ENCODE measurements at places on chromosomes 2 and 18.

DNA sequence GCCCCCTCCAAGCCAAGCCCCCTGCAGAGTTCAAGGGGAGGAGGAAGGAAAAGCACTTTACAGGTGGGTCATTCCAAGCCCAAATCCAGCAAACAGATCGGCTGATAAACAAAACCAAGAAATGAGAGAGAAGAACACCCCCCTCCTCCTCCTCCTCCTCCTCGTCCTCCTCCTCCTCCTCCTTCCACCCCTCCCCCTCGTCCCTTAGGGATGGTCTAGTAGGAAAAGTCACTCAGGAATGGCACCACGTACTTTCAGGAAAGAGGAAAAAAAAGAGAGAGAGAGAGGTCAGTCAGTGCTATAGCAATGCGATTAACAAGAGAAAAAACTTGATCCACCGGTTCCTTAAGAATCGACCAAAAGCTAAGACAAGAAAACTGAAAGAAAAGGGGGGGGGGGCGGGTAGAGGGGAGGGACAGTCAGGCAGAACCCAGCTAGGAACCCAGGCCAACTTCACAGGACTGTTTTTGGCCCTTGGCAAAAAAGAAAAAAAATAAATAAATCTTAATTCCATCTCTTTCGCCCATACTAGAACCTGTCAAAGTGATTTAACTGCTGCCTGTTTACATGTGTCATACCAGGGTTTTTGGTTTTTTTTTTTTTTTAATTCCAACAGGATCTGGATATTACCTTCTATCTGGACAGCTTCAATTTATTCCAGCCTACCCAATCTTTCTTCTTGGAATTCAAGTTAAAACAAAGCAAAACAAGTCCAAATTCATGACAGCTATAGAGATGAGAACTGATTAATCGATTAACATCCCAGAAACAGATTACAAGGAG lies 906 bp downstream of the IKZF2 start:
- DNase-seq = no peak

- DNase-seq = no peak
Observed at GRCh38 chr2:196935432-196935831, 8.9 kb upstream of the PGAP1 start.

DNA sequence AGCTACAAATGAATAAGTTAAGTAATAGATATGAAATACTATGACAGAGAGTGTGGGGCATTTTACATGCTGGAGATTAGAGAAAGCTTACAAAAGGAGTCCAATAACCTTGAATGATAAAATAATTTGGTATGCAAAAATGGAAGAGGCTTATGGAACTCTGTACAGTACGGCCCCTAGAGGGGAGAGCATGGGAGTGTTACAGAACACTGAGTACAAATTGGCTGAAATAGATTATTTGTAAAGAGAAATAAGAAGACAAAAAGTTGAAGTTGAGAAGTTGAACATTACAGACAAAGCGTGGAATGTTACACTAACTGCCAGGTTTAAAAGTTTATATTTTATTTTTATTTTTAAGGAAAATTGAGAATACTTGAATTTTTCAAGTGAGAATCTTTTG lies 192.1 kb upstream of the DOK6 start:
- no peak for DNase-seq

GRCh38 chr18:76977684-76978232 lies 154.8 kb downstream of the MBP start:
- DNase-seq = no peak

- DNase-seq = no peak
Observed at GRCh38 chr2:143205106-143205764, 76.0 kb downstream of the ARHGAP15 start.

GRCh38 chr2:31711737-31712136 lies 131.0 kb upstream of the SRD5A2 start:
- DNase-seq = no peak

GRCh38 chr18:54888933-54889332 lies 60.7 kb downstream of the RAB27B start:
- no peak for DNase-seq

- DNase-seq = no peak
Observed at GRCh38 chr2:17815468-17816184, 634 bp upstream of the MSGN1 start.

DNA sequence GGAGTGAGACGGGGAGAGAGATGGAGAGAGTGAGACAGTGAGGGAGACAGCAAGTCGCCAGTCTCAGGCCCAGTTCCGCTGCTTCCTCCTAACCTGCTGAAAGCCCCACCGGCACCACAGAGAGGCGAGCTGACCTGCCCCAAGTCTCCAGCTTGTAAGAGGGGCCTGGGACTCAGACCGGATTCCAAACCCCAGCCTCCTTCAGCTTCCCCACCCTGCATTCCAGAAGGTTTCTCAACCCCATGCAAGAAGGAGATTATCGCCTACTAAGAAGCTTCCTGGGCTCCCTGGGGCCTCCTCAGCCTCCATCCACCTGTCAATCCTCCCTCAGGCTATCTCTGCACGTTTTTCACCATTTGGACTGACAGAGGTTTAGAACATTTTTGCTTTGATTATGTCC lies 173.1 kb upstream of the RAB6C start:
- DNase-seq = no peak

Measured in stimulated activated CD4-positive, alpha-beta T cell treated with anti-CD3 and anti-CD28 coated beads, Interleukin-15, amount 100 ng/mL, for 1 hour (primary cell).